ENCODE measurements at places on chromosomes 5 and 9.

DNA sequence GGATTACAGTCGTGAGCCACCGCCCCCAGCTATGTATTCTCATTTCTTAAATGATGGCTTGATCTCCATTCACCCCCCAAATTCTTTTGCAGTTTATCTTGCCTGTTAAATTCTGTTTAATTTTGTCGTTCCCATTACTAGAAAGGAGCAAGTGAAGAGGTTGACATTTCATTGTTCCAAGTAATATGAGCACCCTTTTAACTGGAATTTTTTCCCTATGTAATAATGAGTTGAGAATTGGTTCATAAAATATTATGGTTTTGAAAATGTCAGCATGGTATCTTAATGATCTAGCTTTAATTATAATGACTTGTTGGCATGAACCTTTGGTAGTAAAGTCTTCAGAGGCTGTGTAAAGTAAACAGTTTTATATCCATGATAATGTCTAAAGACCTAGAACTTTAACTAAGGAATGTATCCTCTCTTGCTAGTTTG is 37.4 kb downstream of the F2RL2 start:
- no peak for DNase-seq

GRCh38 chr9:37650873-37651768 is at the start of gene FRMPD1:
Gene FRMPD1, plus strand, starts transcription at chr9:37650954. Its CDS starts 41,688 bp downstream, at chr9:37692642.
- no peak for DNase-seq

GRCh38 chr5:157457391-157457790 is 2.6 kb upstream of the NIPAL4 start:
- DNase-seq: no peak

DNA sequence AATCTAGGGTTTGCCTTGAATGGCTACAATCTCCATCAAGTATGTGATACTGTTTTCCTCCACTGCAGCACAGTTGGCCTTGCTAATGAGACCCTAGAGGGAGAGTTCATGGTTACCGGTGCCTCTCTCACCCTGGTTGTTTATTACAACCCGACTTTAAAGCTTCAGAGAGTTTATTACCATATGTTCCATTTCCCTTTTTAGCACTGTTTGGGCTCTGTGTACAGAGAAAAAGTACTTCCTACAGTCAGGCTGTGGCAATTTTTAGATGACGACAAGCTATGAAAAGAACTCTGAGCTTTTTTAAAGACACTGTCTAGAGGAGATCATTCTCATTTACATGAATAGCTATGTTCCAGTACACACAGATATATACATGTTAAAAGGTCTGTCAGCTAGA is 48.8 kb upstream of the PLCXD3 start:
- no peak for DNase-seq

DNA sequence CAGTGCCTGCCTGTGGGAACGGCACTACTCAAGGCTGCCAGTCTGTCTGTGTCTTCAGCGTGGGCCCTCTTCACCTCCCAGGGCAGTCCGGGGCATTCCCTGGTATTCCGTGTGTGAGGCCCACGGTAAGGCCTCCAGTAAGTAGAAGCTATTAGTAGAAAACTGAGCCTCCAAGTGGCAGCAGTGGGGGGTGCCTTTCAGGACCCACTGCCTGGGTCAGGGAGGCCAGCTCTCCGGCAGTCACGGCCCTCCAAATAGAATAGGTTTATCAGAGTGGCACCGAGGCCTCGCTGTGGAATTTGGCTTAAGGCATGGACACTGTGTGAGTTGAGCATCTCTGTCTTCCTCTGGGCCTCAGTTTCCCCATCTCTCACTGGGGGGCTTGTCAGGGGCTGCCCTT is 23.1 kb downstream of the ADAMTSL2 start:
- DNase-seq: no peak

DNA sequence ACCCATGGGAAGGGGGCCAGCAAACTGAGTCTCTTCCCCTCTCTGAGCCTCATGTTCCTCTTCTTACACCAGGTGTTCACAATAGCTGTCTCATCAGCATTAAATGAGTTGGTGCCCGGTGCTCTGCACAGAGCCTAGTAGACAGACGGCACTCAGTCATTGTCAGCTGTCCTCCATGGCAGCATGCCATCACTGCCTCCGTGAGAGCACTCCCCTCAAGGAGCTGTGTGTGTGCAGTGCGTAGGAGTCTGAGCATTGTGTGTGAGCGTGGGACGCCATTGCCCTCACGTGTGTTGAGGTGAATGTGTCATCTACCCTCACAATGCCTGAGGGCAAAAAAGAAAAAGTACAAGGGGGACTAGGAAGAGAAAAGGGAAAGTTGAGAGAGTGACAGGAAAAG is 536.5 kb downstream of the CDK5RAP2 start:
- no peak for DNase-seq

DNA sequence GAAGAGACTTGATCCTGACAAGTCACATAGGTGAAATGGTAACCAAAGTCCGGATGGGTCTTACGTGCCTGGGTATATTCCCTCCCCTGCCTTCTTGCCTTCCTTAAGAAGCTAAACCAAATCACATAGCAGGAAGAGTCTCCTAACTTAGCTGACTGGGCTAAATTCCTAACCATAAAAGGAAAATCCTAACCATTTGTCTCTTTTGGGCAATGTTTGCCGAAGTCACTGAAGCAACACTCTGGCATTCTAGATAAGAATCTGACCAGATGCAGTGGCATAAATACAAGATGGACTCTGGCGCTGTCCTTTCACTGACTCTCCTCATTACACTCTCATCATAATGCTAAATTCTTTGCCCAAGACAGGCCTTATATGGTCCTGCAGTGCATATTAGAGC is 625.5 kb upstream of the RORB start:
- DNase-seq: no peak

GRCh38 chr5:34648039-34648839 is 7.9 kb upstream of the RAI14 start:
- DNase-seq: no peak

DNA sequence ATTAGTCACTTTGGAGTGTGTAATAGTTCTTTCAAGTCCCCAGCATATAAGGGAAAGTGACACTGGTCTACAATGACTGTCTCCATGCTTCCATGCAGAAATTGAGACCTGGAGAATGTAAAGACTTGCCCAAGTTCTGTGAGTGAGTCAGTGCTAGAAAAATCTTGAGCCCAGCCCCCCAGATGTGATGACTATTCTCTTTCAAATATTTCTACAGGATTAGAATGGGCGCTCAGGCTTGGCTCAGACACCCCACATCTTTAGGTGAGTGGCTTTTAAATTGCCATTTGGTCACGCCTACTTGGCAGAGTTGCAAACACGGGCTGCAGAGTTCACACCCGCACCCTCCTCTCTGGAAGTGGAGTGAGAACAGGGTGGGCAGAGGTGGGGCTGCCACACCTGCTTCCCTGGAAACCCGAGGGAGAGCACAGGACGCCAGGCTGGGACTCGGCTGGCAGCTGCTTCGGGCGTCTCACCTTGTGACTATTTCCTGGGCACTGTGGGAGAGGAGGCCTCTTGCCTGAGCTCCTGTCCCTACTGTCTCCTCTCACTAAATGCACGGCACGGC is 37.6 kb downstream of the ROPN1L start:
- no peak for DNase-seq

GRCh38 chr5:27594141-27594540 is 555.8 kb upstream of the CDH9 start:
- DNase-seq: no peak

DNA sequence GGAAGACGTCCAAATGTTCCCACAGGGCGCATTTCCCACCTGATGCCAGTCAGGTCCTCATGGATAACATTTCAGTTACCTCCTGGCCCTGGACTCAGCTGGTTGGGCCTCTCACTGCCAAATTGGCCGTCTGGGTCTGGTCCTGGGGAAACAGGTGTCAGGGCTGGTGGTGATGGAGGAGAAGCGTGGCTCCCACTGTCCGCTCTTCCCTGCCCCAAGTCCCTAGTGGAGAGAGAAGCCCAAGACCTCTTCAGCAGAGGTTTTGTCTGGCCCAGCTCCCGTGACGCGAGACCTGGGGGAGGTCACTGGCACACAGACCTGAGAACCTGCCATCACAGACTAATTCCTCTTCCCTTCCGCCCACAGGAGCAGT is 27.8 kb upstream of the PRDM12 start:
- DNase-seq: no peak

DNA sequence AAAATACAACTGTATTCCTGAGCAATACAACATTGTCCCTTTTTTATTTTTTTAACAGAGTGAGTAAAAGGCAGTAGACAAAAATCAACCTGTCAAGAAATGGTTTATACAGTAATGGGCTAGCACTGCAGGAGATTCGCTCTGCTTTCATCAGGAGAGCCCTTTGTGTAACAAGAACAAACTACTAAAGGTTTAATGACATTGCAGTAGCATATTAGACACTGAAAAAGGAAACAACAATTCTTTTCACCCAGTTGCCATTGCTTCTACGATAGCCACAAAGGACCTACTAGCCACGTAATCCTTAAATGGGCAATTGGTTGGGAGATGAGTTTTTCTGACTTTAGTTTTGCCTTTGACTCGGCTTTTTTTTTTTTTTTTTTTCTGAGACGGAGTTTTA is 319.8 kb upstream of the TRPM3 start:
- no peak for DNase-seq

GRCh38 chr9:28779243-28779642 is 1206.0 kb upstream of the C9orf72 start:
- DNase-seq: no peak

- no peak for DNase-seq
Observed at GRCh38 chr5:38451074-38451725, 105.2 kb downstream of the LIFR start.

DNA sequence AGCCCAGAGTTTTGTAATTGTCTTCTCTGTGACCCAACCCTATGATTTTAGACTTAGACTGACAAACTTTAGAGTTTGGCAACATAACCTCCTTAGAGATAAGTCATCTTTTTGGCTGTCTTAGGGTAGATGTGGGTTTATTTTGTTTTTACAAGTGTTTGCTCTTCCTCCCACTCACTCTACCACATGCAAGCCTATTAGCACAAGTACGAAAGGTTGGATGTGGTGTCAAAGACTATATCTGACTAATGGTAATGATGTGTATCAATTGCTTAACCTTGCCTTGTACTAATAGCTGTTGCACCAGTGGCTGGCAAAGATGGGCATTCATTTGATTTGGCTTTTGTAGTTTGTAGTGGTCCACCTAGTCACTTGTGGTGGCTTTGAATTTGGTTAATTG is 46.5 kb downstream of the SLC25A46 start:
- no peak for DNase-seq

DNA sequence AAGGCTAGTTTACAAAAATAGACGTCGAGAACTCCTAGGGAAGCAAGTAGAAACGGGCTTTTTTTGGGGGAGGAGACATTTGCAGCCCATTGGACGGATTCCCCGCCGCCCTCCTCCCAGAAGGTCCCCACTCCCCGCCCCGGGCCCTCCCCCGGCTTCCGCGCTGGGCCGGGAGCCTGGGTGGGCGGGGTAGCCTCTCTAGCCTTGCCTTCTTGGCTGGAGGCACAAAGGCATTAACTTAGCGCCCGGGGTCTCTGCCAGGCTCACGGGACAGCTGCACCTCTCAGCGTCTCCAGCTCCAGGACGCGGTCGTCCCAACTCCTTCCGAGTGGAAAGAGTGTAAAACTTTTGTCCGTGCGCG is at the start of gene DMRTA1:
Gene DMRTA1, plus strand, starts transcription at position 236 of the 361 bp plus-strand sequence. CDS start 242 bp downstream, outside the sequence.
- DNase-seq: no peak

DNA sequence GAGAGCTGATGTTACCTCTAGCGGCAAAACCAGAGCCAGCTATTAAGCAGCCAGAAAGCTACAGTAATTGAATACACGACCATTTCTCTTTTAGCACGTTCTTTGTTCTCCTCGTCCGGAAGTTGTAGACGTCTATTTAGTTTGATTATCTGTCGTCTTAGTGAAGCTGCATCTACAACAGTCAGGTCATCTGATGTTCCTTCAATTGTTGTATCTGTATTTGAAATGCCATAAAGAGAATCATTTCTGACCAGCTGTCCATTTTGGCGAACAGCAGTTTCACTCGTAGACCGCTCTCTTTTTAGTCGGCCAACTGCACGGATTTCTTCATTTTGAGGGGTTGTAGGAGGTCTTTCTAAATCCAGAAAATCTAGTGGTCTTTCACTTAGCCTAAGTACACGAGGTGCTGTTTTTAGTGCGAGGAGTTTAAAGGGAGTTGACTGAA is 12.6 kb downstream of the PDE6A start:
- no peak for DNase-seq

- no peak for DNase-seq
Observed at GRCh38 chr9:126862104-126862761, 1.8 kb downstream of the ZBTB34 start.

DNA sequence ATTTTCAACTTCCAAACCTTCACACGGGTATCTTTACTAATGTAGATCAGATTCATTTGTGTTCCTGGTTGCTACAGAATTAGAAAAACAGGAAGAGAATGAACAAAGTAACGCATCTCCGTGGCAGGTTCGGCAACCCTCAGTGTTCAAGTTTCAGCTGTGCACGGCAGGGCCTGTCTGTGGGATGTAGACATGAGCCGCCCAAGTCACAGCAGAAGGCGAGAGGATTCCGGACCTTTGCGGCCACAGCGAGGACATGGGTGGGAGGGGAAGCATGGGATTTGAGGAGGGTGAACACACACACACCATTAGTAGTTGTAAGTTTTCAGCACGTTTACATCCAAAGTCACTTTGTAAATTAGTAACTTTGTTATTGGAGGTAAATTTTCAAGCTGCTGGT is 31.7 kb upstream of the CEP72 start:
- DNase-seq: no peak

DNA sequence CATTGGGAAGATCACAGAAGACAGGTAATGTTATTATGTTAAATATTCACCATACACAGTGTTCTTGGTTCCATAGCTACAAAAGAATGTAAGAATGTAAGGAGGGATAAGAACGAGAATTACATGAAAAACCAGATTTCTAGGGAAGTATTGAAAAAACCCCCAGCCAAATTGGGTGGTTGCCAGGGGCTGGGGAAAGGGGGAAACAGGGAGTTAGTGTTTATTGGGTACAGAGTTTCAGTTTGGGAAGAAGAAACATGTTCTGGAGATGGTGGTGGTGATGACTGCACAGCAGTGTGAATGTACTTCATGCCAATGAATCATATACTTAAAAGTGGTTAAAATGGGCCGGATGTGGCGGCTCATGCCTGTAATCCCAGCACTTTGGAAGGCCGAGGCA is 40.3 kb downstream of the GLRX start:
- no peak for DNase-seq

DNA sequence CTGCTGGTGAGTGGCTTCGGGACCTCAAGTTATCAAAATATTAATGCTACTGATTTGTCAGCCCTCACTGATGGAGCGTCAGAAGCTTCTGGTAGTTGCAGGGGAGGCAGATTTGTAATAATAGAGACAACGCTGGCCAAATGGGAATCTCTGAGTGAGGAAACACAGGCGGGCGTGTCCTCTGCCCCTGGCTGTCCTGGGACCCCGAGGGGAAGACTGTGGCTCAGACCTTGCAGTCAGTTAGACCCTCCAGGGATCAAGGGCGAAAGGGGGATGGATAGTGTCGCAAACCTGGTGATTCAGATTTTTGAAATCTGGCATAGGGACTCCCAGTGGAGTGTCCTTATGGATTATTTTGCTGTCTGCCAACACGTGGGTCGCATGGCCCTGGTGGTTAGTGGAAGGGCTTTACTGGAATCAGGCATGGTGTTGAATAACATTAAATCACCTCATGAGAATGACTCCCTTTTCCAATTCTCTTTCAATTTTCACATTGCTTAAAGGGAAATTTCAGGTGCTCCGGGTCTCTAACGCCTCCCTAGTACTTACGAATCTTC is 35.1 kb upstream of the NTNG2 start:
- DNase-seq: no peak

GRCh38 chr5:74589204-74590056 is 51.1 kb downstream of the ENC1 start:
- DNase-seq: no peak

- no peak for DNase-seq
Observed at GRCh38 chr9:114034661-114035062, 43.4 kb downstream of the AMBP start.
